ENCODE measurements at places on chromosomes 2 and 18.

GRCh38 chr2:63050334-63051041 is at the start of gene OTX1:
Gene OTX1 (plus strand): TSS chr2:63050830. CDS start chr2:63052991, 2,161 bp downstream.
- no peak for DNase-seq

DNA sequence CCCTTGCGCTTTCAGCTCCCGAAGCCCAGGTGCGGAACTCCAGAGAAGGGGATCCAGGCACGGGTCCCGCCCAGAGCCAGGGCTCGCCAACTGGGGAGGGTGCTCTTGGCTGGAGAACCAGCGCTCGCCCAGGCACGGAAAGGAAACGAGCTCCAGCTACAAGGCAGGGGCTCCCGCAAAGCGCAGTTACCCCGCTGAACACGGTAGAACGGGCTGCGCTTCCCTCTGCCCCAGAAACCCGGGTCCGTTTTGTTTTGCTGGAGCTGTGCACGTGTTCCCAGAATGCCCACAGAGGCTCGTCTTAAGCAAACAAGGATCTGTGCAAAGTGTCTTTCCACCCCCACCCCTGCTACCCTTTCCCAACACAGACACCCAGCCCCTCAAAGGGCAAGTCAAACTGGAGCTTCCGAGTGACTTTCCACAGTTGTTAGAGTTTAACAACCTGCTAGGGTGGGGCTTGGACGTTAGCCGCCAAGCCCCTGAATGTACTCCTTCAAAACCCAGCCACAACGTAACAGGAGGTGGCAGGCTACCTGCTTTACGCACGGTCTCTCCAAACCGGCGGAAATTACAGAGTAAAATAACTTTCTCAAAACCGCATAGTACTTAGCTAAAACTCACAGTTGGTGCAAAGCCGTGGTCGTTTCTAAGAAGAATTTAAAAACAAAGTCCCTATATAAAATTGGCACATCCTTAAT is 775 bp downstream of the RNF125 start:
- DNase-seq, result no peak

GRCh38 chr2:28746429-28747111 is 5.1 kb upstream of the PPP1CB start:
- DNase-seq, result no peak

DNA sequence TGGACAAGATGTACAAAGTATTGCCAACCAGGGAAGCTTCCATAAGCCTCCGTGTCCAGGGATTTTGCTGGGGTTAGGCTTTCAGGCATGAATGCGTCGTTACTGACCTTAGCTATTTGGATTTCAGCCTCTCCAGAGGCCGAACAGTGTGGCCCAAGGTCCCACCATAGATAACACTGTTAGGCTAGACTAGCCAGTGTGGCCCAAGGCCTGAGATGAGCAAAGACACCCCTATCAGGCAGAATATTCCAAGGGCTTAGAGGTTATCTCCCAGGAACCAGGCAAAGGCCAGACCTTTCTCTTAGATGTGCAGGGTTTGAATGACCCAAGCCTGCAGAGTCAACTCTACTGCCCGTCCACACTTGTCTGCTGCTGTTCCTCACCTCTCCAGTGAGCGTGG is 131.7 kb upstream of the NDUFV2 start:
- DNase-seq, result no peak

- no peak for DNase-seq
These were observed 4.7 kb upstream of the IL1RL2 start for GRCh38 chr2:102181919-102182635.

DNA sequence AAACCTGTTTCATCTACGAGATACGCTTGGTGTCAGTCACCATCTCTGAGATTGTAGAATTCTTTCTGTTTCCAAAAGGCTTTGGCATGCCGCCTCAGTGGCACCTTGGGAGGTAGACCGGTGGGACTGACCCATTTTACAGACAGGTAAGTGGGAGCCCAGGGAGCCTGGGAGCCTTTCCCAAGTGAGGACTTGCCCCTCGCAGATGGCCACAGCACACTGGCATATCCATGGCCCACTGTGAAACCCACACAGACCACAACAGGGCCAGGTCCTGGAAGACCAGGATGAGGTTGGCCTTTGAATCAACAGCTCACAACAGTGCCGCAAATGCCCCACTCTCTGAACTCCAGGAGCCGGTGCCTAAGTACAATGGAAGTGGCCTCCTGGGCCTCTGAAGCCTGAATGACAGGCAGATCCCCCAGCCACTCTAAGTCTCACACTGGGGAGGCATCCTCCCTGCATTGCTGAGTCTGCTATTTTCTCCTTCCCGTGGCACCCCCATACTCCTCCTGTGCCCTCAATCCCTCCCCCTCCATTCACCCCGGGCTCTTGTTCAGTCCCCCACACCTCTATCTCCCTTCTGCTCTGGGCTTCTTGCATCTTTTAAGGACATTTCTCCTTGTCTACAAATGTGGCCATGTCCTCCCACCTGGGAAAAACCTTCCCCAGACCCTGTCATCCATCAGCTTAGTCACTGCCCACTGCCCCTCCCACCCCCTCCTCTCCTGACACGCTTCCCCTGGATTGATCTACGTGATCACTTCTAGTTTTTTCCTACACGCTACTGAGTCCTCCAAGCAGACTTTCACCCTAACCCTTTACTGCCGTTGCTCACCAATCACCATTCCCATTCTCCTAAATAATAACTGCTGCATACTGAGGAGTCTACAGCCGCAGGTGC is 26.2 kb downstream of the CENPA start:
- DNase-seq, result no peak

GRCh38 chr2:221289389-221289788 is 282.7 kb downstream of the EPHA4 start:
- DNase-seq, result no peak

Measured in gastrocnemius medialis (tissue), 4 donors.